ENCODE measurements at places on chromosomes 2 and 18.

DNA sequence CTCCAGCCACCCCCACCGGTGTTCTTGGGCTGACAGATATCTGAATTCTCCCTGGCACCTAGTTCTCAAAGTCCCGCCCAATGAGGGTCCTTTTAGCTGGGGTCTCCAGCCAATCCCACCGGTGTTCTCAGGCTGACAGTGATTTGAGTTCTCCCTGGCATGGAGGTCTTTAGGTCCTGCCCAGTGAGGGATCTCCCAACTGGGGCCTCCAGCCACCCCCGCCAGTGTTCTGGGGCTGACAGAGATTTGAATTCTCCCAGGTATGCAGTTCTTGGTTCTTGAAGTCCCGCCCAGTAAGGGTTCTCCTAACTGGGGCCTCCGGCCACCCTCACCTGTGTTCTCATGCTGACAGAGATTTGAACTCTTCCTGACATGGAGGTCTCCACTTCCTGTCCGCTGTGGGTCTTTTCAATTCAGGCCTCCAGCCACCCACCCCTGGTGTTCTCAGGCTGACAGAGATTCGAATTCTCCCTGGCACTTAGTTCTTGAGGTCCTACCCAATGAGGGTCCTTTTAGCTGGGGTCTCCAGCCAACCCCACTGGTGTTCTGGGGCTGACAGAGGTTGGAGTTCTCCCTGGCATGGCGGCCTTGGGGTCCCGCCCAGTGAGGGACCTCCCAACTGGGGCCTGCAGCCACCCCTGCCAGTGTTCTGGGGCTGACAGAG lies 154.6 kb downstream of the ANKRD36 start:
- H3K36me3 ChIP-seq: no peaks in the 10 kb centered on the region

- H3K36me3 ChIP-seq: no peaks in the 10 kb centered on the region
- H3K4me3 ChIP-seq: no peak overlapping the region
- no peaks in the 10 kb centered on the region for H3K27me3 ChIP-seq
- no peak for DNase-seq
- no peak overlapping the region for H3K27ac ChIP-seq
Observed at GRCh38 chr18:58305792-58306191, 261.8 kb downstream of the NEDD4L start.

DNA sequence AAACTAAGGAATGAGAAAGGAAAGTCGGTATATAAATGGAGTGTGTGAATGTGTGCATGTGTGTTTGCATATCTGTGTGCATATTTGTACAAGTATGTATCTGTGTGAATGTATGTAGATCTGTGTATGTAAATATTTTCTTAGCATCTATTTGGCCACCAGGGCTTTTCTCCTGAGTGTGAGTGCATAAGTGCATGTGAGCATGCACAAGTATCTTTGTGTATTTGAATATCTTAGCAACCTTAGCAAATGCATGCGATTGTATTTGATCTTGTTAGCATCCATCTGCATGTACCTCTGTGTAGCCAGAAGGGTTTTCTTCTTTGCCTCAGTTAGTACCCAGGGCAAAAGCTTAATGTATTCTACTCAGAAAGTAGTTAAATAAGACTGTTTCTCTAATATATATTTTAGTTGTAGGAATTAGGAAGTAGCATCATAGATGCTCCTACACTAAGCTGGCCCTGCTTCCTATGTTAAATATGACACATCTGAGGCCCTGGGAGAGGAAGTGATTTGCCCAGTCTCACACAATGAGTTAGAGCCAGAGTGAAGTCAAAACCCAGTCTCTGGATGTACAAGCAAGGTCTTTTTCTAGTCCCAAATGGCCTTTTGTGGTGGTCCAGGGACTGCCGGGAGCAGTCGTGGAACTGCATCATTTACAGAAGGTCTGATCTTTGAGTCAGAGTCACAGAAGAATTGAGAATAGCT lies 9.2 kb downstream of the FKBP1B start:
- H3K27me3 ChIP-seq: no peaks in the 10 kb centered on the region
- H3K4me3 ChIP-seq: no peak overlapping the region
- DNase-seq: no peak
- no peaks in the 10 kb centered on the region for H3K4me1 ChIP-seq
- H3K27ac ChIP-seq: no peak overlapping the region
- peaks cover 1% of the 10 kb centered on the region for H3K36me3 ChIP-seq

GRCh38 chr18:8063733-8064132 lies 496.6 kb downstream of the PTPRM start:
- DNase-seq: no peak
- H3K27ac ChIP-seq: no peak overlapping the region
- no peak overlapping the region for H3K4me3 ChIP-seq
- H3K4me1 ChIP-seq: no peaks in the 10 kb centered on the region

DNA sequence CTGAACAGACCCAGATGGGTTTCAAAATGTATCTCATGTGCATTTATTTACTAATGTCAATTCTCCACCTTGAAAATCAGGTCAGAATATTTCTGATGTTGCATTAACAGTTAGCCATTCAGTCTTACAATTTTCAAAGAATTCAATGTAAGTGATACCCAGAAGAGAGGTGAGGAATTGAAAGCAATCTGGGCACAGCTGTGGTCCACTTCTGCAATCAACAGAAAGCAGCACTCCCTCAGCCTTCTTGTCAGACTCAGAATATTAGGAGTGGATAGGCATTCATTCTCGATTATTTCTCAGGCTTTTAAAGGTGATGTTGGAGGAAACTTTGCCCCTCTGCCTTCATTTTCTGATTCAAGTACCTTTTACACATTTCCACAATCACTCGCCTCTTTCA lies 15.7 kb downstream of the CCL20 start:
- no peaks in the 10 kb centered on the region for H3K4me1 ChIP-seq
- H3K27ac ChIP-seq: no peak overlapping the region
- no peak overlapping the region for H3K4me3 ChIP-seq
- H3K36me3 ChIP-seq: no peaks in the 10 kb centered on the region

DNA sequence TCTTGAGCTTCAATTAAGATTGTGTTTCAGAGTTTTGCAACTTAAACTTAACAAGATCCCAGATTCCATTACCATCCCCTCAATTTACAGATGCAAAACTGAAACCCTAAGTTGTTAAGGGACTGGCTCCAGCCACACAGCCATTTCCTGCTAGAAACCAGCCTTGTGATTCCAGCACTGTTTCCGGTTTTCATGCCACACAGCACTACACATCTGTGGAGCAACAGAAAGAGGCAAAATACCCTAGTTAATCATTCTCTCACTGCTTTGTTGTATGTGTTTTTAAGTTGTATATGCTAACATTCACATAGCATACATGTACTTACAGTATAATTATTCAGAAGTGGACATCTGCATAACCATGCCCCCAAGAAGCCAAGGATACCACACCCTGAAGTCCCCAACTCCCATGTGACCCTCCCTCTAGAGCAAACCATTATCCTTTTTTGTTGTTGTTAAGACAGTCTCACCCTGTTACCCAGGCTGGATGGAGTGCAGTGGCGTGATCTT lies 87.4 kb downstream of the MYO5B start:
- H3K4me1 ChIP-seq: no peaks in the 10 kb centered on the region
- H3K27ac ChIP-seq: no peak overlapping the region
- no peak for DNase-seq
- H3K36me3 ChIP-seq: no peaks in the 10 kb centered on the region

DNA sequence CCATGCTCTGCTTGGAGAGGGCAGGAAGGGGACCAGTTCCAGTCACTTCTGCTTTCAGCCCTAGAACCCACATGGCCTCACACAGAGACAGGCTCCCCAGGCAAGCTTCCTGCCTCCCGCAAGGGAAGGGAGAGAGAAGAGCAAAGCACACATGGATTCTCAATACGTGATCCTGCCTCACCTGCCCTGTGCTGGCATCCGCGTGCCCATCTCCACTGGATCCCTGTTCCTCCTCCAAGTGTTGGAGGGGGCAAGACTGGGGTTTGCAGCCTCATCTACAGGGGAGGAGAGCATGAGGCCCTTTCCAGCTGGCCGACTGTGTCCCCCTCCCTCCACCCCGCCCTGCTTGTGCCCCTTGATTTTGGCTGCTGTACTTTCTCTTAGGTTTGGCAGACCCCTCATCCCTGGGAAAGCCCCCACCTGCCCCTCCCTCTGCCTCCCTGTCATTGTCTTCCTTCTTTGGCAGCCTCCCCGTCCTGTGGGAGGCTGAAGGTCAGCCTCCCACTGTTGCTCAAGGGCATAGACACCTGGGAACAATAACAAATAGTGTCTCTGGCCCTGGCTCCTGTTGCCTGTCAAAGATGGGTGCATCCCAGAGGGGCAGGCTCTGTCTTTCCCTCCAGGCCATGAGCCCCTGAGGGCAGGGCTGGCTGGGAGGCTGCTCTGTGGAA lies 22.7 kb downstream of the KCNF1 start:
- no peaks in the 10 kb centered on the region for H3K27me3 ChIP-seq
- no peaks in the 10 kb centered on the region for H3K36me3 ChIP-seq
- DNase-seq: no peak
- no peaks in the 10 kb centered on the region for H3K4me1 ChIP-seq
- H3K4me3 ChIP-seq: no peak overlapping the region

DNA sequence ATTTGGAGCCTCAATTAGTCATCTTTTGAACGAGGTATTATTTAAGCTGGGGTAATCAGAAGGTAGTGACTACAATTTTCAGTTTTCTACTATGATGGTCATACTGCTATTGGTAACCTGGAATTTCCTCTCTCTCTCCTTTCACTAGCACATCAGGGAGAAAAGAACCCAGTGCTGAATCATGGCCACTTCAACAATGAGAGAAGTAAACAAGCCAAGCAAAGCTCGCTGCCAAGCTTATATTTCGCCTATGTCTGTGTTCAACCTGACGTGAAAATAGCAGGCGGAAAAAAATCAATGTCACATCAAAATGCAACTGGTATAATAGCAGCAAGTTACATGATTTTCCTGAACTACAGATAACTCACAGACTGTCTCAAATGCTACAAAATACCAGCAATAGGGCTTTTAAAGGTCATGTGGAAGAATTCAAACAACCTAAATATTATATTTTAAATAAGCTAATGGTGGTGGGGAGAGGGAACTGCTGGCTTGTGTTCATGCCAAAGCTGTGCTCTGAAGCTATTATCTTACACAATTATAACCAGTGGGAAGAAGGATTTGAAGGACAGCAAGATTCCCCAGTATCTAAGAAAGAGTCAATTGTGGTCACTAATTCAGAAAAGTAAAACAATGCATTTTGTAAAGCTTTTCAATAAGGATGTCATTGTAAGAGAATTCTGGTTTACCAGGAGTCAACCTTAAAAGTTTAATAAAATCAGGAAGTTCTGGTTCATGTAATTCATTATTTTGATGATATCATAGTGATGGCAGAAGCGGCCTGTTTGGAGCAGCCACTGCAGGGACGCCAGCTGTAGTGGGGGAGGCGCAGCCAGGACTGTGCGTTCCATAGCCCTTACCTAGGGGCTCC lies 38.0 kb downstream of the RNF152 start:
- H3K27me3 ChIP-seq: no peaks in the 10 kb centered on the region
- peaks cover 12% of the 10 kb centered on the region for H3K4me1 ChIP-seq
- H3K36me3 ChIP-seq: no peaks in the 10 kb centered on the region
- no peak for DNase-seq
- no peak overlapping the region for H3K27ac ChIP-seq

- H3K27me3 ChIP-seq: no peaks in the 10 kb centered on the region
- DNase-seq: no peak
- peaks cover 55% of the 10 kb centered on the region for H3K4me1 ChIP-seq
- no peaks in the 10 kb centered on the region for H3K36me3 ChIP-seq
- peak overlapping the region; percentile 88 for H3K27ac ChIP-seq
- H3K4me3 ChIP-seq: no peak overlapping the region
Observed at GRCh38 chr2:203681978-203682377, 24.5 kb upstream of the CD28 start.

DNA sequence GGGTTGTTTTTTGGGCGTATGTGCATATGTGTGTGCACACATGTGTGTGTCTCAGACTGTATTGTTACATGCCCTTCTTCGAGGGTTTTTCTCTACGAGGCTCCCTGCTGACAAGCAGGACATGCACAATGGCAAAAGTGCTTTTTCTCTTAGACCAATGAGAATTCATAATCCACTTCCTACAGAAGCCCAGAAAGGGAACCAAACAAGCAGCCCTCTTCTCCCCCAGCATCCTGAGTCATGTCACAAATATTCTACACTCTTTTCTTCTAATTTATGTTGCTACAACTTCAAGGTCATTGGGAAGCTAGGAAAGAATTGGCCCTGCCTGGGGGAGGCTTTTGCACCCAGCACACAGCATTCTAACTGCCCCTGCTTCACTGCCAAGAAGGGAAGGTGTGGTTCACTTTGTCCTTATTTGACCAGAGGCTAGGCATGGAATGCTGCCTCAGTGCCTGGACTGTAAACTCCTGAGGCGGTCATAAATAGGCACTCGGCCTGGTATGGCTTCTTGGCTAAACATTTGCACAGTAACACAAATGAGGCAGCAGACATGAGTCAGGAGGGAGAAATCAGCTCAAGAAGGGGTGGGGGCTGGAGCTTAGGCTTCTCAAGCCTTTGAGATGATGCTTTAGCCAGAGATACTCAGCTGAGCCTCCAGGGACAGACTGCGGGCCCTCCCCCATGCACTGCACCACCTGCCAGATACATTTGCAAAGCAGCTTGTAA lies 92.7 kb upstream of the KLF7 start:
- no peaks in the 10 kb centered on the region for H3K27me3 ChIP-seq
- H3K36me3 ChIP-seq: no peaks in the 10 kb centered on the region
- peaks cover 19% of the 10 kb centered on the region for H3K4me1 ChIP-seq
- no peak overlapping the region for H3K4me3 ChIP-seq
- peak; percentile 94 for DNase-seq

DNA sequence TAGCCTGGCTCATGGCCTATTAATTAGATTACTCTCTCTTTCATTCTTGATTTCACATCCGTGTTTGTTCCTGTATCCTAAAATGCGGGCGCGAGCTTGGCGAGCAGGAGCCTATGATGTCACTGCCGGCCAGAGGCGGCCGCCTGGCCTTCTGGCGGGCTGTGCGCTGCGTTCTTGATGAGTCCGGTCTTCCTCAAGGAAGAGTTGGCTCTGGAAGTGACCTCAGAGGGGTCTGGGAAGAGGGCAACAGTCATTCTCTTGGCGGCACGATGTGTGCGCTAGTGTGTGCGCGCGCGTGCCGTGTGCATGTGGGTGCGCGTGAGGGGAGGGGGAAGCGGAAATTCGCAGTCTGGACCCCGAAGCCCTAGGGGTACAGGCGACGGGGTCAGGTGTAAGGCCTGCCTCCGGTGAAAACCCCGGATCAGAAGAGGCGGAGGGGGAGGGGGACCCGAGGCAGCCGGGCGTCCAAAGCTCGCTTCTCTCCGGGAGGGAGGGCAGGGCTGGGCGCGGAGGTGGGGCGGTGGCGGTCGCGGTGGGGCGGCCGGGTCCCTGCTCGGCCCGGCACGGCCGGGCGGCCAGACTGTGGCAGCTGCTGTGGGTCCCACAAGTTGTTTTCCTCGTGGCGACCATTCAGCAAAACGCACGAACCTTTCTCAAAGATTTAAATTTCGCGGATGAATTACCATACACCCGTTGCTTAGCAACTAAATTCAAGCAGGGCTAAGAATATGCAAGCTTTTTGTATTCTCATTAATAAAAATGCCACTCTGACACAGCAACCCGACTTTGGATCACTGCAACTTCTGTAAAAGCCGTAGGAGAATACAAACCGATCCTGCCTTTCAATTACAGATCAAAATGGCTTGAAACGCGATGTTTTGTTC lies 8.4 kb downstream of the POU3F3 start:
- no peaks in the 10 kb centered on the region for H3K36me3 ChIP-seq
- H3K27ac ChIP-seq: no peak overlapping the region
- H3K27me3 ChIP-seq: peaks cover 10% of the 10 kb centered on the region

GRCh38 chr2:191245869-191246531 lies 796 bp downstream of the MYO1B start:
- no peaks in the 10 kb centered on the region for H3K27me3 ChIP-seq
- H3K27ac ChIP-seq: peak overlapping the region; percentile 85
- H3K4me1 ChIP-seq: no peaks in the 10 kb centered on the region
- DNase-seq: peak; percentile 84

- no peak overlapping the region for H3K4me3 ChIP-seq
- no peak overlapping the region for H3K27ac ChIP-seq
- H3K27me3 ChIP-seq: no peaks in the 10 kb centered on the region
- DNase-seq: no peak
- H3K4me1 ChIP-seq: no peaks in the 10 kb centered on the region
- no peaks in the 10 kb centered on the region for H3K36me3 ChIP-seq
Observed at GRCh38 chr2:54348646-54349045, 92.6 kb upstream of the TSPYL6 start.
